ENCODE measurements at places on chromosomes 12 and 14. TPM values are rescaled to one million over a fixed set of nuclear protein-coding genes. Genes with fewer than 3 reads are reported as not detected.

Gene ERBB3
- total RNA-seq: 0.23 TPM

Gene DEPDC4
- 0.65 TPM for total RNA-seq

Gene GNPTAB
- 76.3 TPM for total RNA-seq

Gene ESRRB
- total RNA-seq: not detected

Gene KRT79
- not detected for total RNA-seq

Measured in smooth muscle cell of the umbilical artery (primary cell).